ENCODE measurements at places on chromosomes 7 and 10.
A peak's percentile ranks its signal among the peaks of the same experiment; 100 is the strongest.

DNA sequence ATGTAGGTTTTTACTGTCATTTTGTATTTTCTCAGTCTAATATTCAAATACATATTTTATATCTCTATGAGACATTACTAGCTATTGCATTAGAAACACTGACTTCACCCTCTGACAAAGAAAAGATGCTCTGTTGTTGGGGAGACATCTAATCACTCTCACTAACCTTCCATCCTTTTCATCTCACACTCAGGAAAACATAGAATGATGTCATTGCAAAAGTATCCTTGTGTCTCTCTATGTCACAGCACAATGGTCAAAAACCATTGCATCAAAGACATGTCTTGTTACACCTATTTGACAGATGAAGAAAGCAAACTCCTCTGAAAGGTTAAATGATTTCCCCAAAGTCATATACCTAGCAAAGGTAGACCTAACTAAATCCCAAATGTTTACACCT, 231.3 kb upstream of the PTN start:
- DNase-seq = no peak

- no peak for DNase-seq
These were observed 59.7 kb upstream of the LAMB4 start for GRCh38 chr7:108189733-108190388.

- DNase-seq = no peak
These were observed at the start of gene HDAC9 for GRCh38 chr7:18495412-18496340. Gene HDAC9, plus strand, starts transcription at chr7:18495749. Its CDS starts 554 bp downstream, at chr7:18496303.

- no peak for DNase-seq
These were observed 41.8 kb downstream of the CAMK2B start for GRCh38 chr7:44283381-44284211.

GRCh38 chr7:123460616-123461015, 73.8 kb downstream of the IQUB start:
- DNase-seq = no peak

DNA sequence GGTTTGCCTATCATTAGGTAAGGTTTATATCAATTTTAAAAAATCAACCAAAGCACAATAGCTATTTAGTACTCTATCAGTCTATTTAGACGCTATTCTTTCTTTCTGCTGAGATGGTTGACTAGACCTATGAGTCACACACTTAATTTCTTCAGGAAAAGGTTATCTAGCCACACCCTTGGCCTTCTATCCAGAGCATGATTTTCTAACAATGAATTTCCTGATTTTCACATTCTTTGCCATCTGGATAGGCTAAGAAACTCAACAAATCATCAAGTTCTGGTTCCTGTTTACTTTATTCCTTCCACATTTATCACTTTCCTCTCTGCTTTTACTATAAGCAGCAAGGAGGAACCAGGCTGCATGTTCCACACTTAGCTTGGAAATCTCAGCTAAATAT, 8.1 kb downstream of the PRPS1L1 start:
- no peak for DNase-seq

- DNase-seq = no peak
These were observed 176.8 kb upstream of the TBX20 start for GRCh38 chr7:35430547-35431153.

DNA sequence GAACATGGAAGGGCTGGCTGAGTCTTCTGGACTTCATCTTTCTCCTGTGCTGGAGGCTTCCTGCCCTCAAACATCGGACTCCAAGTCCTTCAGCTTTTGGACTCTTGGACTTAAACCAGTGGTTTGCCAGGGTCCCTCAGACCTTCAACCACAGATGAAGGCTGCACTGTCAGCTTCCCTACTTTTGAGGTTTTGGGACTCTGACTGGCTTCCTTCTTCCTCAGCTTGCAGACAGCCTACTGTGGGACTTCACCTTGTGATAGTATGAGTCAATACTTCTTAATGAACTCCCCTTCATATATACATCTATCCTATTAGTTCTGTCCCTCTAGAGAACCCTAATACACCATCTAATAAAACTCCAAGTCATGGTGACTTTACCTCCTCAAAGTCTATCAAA, 4.0 kb upstream of the CLEC5A start:
- DNase-seq = no peak

GRCh38 chr7:131957338-131958020, 401.1 kb upstream of the PODXL start:
- no peak for DNase-seq

- DNase-seq = no peak
These were observed 41.9 kb downstream of the PRSS2 start for GRCh38 chr7:142812437-142813215.

GRCh38 chr7:98641646-98642500, 24.8 kb downstream of the NPTX2 start:
- DNase-seq = no peak

DNA sequence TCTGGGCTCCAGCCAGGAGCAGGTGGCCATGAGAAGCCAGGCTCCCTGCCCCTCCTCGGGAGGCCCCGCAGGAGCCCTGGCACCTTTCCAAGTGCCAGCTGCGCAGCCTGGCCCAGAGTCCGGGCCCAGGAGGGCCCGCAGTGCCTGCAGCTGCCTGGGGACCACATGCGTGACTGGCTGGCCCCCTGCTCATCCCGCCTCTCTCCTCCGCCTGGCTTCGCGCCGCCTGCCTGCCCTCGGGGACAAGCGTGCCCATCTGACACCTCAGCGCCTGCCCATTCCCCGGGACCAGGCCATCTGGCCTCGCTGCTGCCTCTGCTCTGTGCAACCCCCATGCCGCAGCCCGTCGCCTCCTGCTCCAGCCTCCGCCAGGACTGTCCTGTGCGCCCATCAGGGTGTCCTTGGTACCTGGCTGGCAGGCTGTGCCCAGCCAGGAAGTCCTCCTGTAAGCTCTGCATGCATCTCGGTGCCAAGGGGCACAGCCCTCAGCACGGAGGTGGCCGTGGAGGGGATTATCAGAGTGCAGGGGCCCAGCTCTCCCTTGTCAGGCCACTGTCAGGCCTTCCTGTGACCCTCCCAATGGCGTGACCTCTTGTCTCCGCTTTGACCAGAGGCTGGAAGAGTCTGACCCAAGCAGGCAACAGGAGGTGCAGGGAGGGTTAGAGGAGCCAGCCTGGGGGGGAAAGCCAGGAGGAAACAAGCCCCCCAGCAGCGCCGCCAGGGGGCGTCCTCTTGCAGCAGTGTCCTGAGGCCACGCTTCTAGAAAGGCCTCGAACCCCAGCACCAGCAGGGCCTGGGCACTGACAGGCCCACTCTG, 50.5 kb downstream of the TMEM209 start:
- no peak for DNase-seq

- no peak for DNase-seq
These were observed 36.9 kb downstream of the NAMPT start for GRCh38 chr7:106247841-106248240.

GRCh38 chr7:80063834-80064233, 70.8 kb upstream of the GNAI1 start:
- no peak for DNase-seq

- DNase-seq = no peak
These were observed 516.7 kb downstream of the PARD3 start for GRCh38 chr10:34298346-34298818.

- no peak for DNase-seq
These were observed 207.5 kb downstream of the CUX1 start for GRCh38 chr7:102024769-102025391.

- DNase-seq = no peak
These were observed 96.0 kb downstream of the GPR85 start for GRCh38 chr7:112990624-112991023.

- DNase-seq = no peak
These were observed 312.1 kb downstream of the SKIDA1 start for GRCh38 chr10:21213381-21213780.

- no peak for DNase-seq
These were observed 29.5 kb upstream of the ELFN1 start for GRCh38 chr7:1640376-1641172.

DNA sequence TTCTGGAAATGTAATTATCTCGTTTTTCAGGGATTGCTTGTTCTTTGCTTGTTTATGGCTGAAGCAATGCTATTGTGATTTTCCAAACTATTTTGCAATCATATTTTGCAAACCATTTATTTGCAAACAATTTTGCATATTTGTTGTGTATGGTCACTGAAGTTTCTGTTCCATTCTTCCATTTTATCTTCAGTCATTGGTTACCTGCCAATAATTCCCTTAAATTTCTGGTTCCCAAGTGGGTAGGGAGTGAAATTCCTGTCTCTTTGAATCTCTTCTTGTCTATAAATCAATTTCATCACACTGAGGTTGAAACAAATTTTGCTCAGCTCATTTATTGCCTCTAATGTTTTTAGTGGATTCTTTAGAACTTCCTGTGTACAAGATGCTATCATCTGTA, 401.7 kb upstream of the VWC2 start:
- no peak for DNase-seq

- DNase-seq = no peak
These were observed 8.3 kb downstream of the PRRT4 start for GRCh38 chr7:128353189-128353588.

GRCh38 chr10:106836933-106837663, 327.4 kb downstream of the SORCS1 start:
- DNase-seq = no peak

- no peak for DNase-seq
These were observed 245.6 kb upstream of the ETV1 start for GRCh38 chr7:14235056-14235455.

DNA sequence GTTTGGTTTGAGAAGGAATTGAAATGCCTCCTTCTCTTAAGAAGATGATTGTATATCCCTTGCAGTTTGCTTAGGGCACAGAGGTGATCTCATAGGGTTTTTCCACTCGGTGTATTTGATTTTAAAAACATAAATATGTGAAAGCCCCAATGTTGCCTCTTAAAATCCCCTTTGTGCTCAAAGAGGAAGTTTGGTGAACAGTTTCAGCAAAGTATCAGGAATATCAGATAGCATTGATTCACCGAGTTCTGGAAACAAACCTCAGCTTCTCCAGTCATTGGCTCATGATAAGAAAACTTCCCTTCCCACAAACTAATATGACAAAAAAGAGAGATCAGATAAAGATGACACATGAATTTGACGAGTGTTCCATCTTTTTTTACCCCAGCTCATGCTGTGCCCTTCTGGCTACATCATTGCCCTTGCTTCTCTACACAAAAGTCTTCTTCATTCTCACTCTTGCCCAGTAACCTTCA, 20.1 kb upstream of the SMNDC1 start:
- no peak for DNase-seq

DNA sequence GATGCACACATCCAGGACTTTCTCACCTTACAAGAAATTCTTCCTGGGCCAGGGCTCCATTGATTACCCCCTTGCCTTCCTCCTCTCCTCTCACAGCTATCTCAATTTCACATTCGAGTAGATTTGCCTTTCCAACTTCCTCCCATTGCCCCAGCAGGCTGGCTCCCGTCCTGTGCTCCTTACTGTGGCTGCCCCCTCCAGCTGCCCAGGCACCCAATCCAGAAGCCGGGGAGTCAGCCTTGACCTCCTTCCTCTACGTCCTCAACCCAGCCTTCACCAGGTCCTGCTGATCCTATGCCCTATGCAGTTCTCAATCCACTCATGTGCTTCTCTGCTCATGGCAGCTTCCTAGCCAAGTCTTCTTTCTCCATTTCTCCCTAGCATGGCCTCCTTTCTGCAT, 85.7 kb upstream of the GPR26 start:
- no peak for DNase-seq

DNA sequence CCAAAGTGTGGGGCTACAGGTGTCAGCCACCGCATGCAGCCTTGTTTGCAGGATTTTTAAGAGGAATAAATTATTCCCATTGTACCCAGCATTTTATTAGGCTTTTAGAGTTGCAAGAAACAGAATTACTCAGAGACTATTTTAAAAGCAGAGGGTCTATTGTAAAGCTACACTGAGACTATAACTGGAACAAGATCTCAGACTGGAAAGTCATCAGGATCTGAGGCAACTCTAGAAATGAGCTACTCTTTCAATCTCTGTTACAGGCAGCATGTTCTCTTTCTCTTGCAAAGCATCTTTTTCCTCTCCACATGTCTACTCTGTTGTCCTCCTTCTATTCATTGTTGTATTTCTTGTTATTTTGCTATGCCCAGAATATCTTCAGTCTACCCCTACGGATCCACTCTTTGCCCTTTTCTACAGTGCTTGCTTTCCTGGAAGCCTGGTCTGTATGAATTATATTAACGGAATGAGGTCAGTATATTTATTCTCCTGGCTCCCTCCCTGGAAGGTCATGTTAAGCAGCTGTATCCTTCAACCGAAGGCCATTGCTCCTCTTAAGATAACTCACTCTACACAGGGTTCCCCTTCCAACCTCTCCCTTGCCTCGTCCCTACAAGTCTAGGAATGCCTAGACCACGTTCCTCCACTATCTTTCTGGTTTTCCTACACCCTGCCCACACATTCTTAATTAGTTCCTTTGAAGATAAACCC, 27.7 kb upstream of the MICU1 start:
- no peak for DNase-seq

- no peak for DNase-seq
These were observed 115.3 kb downstream of the NRCAM start for GRCh38 chr7:108340856-108341411.

- no peak for DNase-seq
These were observed at the start of gene GRID1 for GRCh38 chr10:86366033-86366901. Gene GRID1, minus strand, starts transcription at chr10:86366795.

- DNase-seq = no peak
These were observed 3.6 kb upstream of the PRAP1 start for GRCh38 chr10:133343558-133343957.

DNA sequence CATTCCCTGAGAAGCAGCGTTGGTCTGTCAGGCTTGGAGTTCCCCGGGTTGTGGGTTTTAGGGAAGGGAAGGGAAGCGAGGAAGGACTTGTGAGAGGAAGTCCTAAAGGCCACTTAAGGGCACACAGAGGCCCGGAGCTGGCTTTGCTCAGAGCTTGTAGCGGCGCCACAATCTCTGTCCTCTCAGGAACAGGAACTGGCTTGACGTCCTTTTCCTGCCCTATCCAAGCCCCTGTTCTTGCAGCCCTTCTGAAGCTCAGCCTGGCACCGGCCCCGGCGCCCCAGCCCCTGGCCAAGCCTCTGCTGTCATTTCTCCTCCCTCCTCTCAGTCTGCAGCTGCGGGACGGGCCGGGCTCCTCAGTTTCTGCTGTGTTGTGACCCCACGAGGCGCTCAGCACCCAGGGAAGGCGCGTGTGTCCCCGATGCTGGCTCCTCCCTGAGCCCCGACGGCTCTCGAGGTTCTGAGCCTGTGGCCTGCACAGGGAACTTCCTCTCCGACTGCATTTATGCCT, at the start of gene GIMAP8:
GIMAP8 (plus strand) TSS at position 140 of the 511 bp plus-strand sequence. CDS start 16,069 bp downstream, outside the sequence.
- DNase-seq = peak; percentile 45

GRCh38 chr7:143376396-143376795, 4.7 kb upstream of the ZYX start:
- no peak for DNase-seq

GRCh38 chr10:8242295-8242872, 187.9 kb downstream of the GATA3 start:
- DNase-seq = no peak

DNA sequence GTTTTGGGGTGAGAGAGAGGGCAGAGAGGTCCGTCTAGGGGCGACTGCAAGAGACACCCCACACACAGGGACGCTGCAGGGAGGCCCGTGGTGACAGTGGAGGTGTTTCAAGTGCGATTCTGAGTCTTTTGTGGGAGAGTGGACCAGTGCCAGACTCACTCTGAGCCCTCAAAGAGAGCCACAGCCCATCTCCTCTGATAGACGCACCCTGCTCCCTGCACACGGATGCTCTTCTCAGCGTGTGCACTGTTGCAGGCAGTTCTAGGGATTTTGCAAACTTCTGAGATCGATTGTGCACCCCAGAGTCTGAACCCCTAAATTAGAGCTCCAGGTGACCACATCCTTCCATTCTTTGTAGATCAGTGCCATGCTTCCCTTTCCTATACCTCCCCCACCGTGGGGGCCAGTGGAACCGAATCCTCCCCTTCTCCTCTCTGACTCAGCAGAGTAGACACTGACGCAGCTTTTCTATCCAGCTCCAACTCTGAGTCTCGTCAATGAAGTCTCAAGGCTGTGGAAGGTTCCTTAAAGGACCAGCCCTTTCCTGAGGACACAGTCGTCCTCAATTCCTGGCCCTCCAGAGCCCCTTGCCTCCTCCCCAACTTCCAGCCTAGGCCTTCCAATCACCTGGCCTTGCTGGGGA, 83.8 kb downstream of the TMEM130 start:
- DNase-seq = no peak

All from stimulated activated CD4-positive, alpha-beta T cell treated with anti-CD3 and anti-CD28 coated beads, Interleukin-1b, Interleukin-23, amount 100 ng/mL, for 24 hours (primary cell).